ENCODE measurements at places on chromosomes 1 and 21. TPM values are rescaled to one million over a fixed set of nuclear protein-coding genes. Genes with fewer than 3 reads are reported as not detected.

PLEKHA6 gene
- total RNA-seq: 6.5 TPM

PPP1R12B gene
- 27.6 TPM for total RNA-seq

SLC44A3 gene
- 10.9 TPM for total RNA-seq

- H3K27me3 ChIP-seq: no peaks in the 10 kb centered on the region
- no peaks in the 10 kb centered on the region for H3K4me1 ChIP-seq
- H3K4me3 ChIP-seq: no peak overlapping the region
- no peak for DNase-seq
These were observed 86.3 kb downstream of the VWA5B1 start for GRCh38 chr1:20376880-20377494.

GRCh38 chr1:32255072-32256071, 4.3 kb downstream of the LCK start:
- no peaks in the 10 kb centered on the region for H3K27me3 ChIP-seq
- no peak overlapping the region for H3K4me3 ChIP-seq
- H3K27ac ChIP-seq: no peak overlapping the region
- H3K36me3 ChIP-seq: no peaks in the 10 kb centered on the region

- H3K4me3 ChIP-seq: peak overlapping the region; percentile 97
- no peaks in the 10 kb centered on the region for H3K27me3 ChIP-seq
- H3K27ac ChIP-seq: peak overlapping the region; percentile 92
- no peaks in the 10 kb centered on the region for H3K36me3 ChIP-seq
- peaks cover 9% of the 10 kb centered on the region for H3K4me1 ChIP-seq
These were observed 1.1 kb downstream of the RASAL2 start for GRCh38 chr1:178094739-178095645.

DNA sequence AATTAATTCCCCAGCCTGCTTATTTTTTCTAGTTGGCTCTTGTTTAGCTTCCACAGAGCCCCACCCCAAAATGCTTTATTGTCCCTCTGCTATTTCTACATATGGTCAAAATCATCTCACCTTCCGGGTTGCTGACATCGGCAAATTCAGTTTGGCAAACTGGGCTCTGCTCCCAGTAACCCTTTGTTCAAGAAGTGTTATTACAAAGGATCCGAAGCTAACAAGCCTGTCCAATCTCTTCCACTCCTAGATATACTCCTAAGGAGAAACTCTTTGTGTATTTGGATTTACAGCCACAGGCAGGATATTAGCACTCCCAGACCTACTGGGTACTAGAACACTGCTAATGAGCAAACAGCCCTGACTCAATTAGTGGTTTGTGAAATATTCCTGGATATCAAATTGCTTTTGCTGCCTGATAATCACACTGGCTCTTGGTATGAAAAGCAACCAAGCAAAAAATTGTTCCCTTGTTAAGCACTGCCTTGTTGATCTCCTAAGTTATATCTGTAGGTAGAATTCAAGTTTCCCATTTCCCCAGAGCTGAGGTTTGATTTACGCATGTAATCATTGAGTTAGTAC, 4.0 kb downstream of the JUN start:
- DNase-seq: no peak
- H3K36me3 ChIP-seq: no peaks in the 10 kb centered on the region
- H3K27me3 ChIP-seq: no peaks in the 10 kb centered on the region
- no peak overlapping the region for H3K4me3 ChIP-seq

DNA sequence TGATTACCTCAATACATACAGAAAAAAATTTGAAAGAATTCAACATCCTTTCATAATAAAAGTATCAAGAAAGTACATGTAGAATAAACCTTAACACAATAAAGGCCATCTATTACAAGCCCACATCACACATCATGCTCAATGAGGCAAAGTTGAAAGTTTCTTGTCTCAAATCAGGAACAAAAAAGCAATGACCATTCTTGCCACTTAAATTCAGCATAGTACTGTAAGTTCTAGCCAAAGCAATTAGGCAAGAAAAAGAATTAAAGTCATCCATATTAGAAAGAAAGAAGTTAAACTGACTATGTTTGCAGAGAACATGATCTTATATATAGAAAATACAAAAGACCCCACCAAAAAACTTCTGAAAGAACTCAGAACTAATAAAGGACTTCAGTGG, 44.5 kb downstream of the KCNT2 start:
- no peaks in the 10 kb centered on the region for H3K36me3 ChIP-seq
- DNase-seq: no peak
- no peaks in the 10 kb centered on the region for H3K4me1 ChIP-seq
- no peak overlapping the region for H3K4me3 ChIP-seq
- H3K27me3 ChIP-seq: no peaks in the 10 kb centered on the region
- no peak overlapping the region for H3K27ac ChIP-seq
